ENCODE measurements at places on chromosomes 3 and 15.

DNA sequence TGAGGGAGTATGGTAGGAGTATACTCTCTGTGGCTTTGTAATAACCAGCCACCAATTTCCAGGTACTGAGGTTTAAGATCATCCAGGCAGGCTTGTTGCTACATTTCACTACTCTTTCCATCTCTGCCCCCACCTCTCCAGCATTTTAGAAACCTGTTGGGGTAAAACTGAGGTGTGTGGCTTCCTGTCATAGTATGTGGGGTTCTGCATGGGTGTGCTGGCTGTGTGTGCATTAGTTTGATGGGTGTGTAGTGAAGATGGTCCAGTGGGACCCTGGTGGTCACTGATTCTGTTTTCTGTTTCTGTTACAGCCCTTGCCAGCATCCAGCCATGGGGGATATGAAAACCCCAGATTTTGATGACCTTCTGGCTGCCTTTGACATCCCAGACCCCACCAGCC lies 34.0 kb downstream of the ZNF592 start:
- DNase-seq, result no peak

- DNase-seq, result peak; percentile 47
Measured at GRCh38 chr3:196273655-196274054, 13.9 kb downstream of the PCYT1A start.

GRCh38 chr3:95923496-95924210 lies 890.7 kb upstream of the EPHA6 start:
- DNase-seq, result no peak

DNA sequence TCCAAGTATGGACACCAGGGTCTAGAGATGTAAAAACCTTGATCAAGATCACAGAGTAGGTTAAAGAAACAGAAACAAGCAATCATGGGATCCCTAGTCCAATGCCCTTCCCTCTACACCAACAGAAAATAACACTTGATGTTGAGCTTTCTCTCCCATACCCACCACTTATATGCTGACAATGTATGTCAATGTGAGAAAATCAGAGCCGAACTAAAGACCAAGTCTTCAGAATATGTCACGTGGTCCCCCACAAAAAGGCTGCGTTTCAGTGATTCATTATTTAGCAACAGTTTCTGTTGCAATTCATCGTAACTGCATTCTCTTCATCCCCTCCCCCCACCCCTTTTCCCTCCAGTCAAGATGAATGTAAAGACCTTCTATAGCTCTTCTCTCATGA lies 278.9 kb upstream of the STT3B start:
- peak; percentile 41 for DNase-seq

DNA sequence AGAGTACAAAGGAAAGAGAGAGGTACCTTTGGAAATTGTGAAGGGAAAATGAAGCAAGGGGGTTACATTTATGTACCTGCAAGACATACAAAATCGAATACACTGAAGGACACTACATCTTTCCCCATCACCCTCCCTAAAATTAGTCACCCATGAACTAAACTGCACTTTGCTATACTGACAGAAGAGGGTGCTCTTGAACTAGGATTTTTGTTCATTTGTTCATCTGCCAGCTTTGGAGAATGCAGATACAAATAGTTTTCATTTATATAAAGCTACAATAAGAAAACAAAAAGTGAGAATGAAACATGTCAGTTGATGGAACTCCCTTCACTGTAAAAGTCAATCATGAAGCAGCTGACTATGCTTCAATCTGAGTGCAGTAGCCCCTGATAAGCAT lies 55.7 kb downstream of the PCCB start:
- no peak for DNase-seq

DNA sequence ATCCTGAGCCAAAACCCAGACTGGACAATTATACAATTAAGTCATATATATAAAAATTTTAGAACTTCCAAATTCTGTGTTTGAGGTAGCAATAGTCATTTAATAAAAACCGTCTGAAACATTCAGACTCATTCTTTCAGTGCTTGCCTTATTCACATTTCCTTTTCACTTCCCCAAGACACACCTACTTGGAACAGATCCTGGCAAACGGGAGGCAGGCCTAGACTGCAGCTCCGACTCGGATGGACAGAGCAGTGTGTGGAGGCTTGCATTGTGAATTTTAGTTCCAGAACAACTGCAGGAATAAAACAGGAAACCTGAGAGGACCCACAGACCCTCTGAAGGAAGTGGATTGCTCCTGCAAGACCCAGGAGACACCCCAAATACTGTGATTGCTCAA lies 341.4 kb downstream of the CNTN3 start:
- no peak for DNase-seq

DNA sequence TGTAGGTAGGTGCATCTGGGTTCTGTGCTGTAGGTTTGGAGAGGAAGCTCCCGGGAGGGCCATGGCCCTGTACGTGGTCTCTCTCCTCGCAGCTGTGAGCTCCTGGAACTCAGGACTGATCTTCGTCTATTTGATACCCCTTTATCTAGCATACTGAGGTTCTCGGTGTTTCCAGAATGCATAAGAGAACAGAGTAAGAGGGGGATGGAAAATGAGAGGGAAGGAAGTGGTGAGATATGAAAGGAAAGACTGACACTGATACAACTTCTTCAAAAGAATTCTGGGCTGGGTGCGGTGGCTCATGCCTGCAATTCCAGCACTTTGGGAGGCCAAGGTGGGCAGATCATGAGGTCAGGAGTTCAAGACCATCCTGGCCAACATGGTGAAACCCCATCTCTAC lies 90.7 kb downstream of the CHRD start:
- DNase-seq, result no peak

DNA sequence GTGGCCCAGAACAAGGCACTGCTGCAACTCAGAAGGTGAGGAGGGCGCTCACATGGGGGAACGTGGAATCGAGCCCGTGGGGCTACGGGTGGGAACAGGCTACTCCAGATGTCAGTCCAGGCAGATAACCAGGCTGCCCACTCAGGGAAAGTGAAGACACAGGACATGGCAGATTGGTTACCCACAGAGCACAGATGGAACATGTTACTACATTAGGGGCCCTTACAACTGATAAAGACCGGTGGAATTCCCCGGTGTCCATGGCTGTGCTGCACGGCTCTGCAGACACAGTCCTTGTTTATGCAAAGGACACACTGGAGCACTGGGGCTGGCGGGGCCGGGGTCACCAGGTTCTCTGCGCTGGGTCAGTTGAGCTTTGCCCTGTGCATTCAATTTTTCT lies 36.9 kb downstream of the PCSK6 start:
- DNase-seq, result no peak

- DNase-seq, result no peak
Measured at GRCh38 chr15:31207246-31207645, 105.7 kb upstream of the TRPM1 start.

DNA sequence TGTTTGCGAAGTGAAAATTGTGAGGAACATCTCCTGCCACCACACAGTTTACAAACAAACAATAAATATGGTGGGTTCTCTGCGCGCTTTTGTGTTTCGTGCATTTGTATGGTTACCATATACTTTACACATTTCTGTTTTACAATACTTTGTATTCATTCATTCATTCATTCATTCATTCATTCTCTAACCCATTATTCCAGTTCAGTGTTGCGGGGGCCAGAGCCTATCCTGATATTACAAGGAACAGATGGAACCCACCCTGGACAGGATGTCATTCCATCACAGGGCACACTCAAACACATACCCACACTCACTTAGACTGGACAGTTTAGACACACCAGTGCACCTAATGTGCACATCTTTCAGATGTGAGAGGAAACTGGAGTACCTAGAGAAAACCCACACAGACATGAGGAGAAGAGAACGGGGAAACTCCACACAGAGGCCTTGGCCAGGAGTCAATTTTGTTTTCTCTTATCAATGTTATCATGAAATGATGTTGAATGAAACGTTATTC lies 160.5 kb downstream of the FNDC3B start:
- no peak for DNase-seq

- DNase-seq, result no peak
Measured at GRCh38 chr3:70067860-70068521, 68.5 kb downstream of the SAMMSON start.

- no peak for DNase-seq
Measured at GRCh38 chr15:62566248-62566647, 401.2 kb upstream of the C2CD4B start.

GRCh38 chr15:73997986-73998385 lies 3.5 kb downstream of the PML start:
- peak; percentile 40 for DNase-seq

GRCh38 chr3:123984957-123985356 lies 7.0 kb downstream of the ROPN1 start:
- no peak for DNase-seq

GRCh38 chr3:172113710-172114109 lies 74.3 kb downstream of the FNDC3B start:
- no peak for DNase-seq

DNA sequence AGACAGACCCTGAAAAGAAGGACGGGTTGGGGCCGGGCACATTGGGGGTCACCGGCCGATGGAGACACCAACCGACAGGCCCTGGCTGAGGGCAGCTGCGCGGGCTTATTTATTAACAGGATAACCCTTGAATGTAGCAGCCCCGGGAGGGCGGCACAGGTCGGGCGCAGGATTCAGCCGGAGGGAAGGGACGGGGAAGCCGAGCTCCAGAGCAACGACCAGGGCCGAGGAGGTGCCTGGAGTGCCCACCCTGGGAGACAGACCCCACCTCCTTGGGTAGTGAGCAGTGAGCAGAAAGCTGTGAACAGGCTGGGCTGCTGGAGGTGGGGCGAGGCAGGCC lies 2.2 kb upstream of the LSMEM2 start:
- DNase-seq, result no peak

- DNase-seq, result no peak
Measured at GRCh38 chr3:132643366-132643765, 16.2 kb downstream of the ACAD11 start.

DNA sequence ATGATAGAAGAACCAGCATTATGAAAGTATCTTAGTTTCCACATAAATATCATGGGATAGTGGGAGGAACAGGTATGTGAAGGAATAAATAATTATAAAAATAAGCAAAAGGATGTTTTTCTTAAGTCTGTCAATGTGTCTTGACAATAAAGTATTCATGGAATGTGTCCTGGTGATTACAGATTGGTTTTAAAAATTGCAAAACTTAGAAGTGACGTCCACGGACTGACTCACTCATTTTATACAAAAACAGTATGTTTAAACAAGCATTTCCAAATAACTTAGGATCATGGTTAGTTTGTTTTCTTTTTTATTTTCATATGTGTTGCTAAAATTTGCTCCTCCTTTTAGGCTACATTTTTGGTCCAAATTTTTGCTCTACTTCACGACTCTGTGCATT lies 687.0 kb upstream of the NECTIN3 start:
- no peak for DNase-seq

DNA sequence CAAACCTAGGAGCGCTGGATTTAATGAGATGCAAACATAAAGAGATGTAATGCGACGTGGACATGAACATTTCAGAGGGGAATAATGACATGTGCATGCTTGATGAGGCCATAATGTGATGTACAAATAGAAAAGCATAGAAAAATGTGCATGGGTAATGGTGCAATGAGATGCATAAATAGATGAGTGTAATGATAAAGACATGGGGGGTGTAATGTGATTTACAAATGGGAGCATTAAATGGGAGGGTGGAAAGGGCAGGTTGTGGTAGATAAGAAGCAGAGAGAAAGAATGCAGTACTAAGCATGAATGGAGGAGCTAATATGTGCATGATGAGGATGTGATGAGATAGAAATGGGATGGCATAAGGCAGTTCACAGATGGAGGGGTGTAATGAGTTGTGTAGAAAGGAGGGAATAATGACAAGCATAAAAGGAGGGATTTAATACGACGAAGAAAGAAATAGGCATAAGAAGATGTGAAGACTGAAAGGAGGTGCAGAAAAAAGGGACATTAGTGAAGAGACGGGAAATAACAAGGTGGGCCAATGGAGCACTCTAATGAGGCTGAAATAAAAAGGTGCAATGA lies 137.5 kb upstream of the CCNL1 start:
- no peak for DNase-seq

DNA sequence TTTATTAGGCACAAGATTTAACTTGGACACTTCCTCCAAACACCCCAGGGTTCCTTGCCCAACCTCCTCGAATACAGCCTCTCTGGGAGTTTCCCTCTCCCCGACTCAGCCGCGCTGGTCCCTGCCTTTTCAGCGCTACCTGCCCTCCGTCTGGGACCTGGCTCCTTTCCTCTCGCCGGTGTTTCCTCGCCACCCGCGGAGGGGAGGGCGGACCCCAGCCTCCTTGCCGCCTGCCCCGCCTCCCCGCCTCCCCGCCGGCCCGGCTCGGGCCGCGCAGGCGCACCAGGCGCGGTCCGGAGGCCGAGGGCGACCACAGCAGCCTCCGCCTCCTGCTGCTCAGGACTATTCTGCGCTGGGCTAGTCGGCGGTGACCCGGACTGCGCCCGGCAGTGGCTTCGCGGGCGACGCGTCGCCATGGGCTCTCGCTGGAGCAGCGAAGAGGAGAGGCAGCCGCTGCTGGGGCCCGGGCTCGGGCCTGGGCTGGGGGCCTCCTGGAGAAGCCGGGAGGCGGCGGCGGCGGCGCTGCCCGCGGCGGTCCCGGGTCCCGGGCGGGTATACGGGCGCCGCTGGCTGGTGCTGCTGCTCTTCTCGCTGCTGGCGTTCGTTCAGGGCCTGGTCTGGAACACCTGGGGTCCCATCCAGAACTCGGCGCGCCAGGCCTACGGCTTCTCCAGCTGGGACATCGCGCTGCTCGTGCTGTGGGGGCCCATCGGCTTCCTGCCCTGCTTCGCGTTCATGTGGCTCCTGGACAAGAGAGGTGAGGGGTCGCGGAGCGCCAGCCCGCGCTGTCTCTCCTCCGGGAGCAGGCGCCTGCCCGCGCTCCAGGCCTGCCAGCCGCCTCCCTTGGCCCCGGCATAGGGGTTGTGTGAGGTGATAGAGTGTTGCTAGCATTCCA lies at the start of gene SLC49A4:
TSS of gene SLC49A4 (plus strand) at position 291 of the 895 bp plus-strand sequence. CDS start at position 415, 124 bp downstream.
- DNase-seq, result peak; percentile 75

DNA sequence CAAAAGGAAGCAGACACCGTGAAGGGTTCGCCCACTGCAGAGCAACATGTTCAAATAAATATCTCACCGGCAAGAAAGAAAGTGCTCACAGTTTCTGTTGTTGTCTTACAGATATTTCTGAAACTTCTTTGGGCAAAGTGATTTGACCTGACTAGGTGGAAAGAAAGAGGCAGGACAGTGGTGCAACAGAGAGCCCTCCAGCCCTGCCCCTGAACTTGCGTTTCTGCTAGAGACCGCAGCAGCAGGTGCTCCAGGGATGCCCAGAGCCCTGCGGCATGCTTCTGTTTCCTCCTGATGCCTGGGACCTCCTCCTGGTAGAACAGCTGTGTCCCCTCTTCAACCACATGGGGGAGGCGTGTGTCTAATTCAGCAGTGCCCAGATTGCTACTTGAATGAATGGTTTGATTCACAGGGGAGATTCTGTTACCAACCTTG lies 123.4 kb downstream of the ATP10A start:
- DNase-seq, result peak; percentile 67

DNA sequence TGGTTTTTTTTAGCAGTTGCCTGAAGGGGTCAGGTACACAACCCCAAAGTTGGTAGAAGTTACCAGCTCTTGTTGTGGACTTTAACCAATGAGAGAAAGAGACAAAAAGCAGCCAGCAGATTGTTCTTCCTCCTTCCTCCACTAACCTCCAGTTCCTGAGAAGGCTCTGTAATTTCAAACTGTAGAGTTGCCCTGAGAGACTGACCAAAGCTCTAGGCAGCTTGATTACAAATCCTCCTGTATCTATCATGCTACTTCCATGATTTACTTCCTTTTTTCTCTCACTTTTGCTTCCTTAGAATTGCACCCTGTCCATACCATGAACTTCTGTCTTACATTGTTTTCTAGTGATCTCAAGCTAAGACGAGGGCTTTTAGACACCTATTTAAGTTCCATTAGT lies 29.2 kb downstream of the NSUN3 start:
- no peak for DNase-seq

GRCh38 chr15:80475572-80475971 lies 71.4 kb downstream of the ARNT2 start:
- DNase-seq, result no peak

- DNase-seq, result no peak
Measured at GRCh38 chr3:77096966-77097890, 57.3 kb downstream of the ROBO2 start.
